Breast epithelium (tissue), 4 donors: ENCODE measurements at places on chromosomes 1 and 21. TPM values are rescaled to one million over a fixed set of nuclear protein-coding genes. Genes with fewer than 3 reads are reported as not detected.

DNA sequence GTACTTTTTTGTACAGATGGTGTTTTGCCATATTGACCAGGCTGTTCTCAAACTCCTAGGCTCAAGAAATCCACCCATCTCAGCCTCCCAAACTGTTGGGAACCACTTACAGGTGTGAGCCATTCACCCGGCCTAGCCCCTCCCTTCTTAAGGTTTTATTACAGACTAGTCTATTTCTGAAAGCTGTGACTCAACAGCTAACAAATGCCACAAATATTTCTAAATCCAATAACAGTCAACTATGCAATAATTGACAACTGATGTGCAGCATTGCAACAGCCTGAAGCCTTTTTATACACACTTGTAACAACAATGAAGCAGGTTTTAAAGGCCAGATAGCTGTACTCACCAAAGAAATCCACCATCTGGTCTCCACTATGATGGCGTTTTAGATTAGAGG lies 51.4 kb downstream of the GRIK1 start:
- H3K27ac ChIP-seq = no peak overlapping the region
- H3K4me3 ChIP-seq = no peak overlapping the region
- no peak for DNase-seq
- no peaks in the 10 kb centered on the region for H3K27me3 ChIP-seq
- no peaks in the 10 kb centered on the region for H3K4me1 ChIP-seq
- H3K36me3 ChIP-seq = no peaks in the 10 kb centered on the region

DNA sequence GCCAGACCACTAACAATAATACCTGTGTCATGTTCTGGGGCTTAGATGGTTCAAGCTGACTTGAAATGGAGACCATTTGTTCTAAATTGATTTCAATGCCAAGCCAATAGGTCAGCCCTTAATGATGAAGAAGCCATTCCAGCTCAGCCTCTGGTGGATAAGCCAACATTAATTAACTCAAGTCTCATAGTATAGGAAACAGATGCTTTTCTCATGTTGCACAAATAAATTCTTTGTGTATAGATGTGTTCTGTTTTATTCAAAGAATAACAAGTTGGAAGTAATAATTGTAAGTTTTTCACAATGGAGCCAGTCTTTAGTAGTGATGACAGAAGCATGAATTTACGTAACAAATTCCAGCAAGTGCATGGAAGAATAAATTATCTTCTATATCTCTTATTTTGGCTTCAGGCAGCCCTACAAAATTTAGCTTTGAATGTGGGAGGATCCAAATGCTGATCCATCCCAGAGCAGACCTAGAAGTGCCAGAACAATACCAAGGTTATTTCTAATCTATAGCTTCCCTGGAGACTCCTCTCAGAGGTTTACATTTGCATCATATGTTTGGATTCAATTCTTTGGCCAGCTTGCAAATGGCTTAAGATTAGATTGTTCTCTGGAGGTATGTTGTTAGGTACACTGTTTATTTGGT lies 42.2 kb upstream of the C1orf105 start:
- no peaks in the 10 kb centered on the region for H3K36me3 ChIP-seq
- H3K27me3 ChIP-seq = no peaks in the 10 kb centered on the region
- no peak overlapping the region for H3K4me3 ChIP-seq
- no peak overlapping the region for H3K27ac ChIP-seq
- DNase-seq = no peak

- no peaks in the 10 kb centered on the region for H3K36me3 ChIP-seq
- no peak overlapping the region for H3K27ac ChIP-seq
- H3K4me3 ChIP-seq = no peak overlapping the region
- H3K4me1 ChIP-seq = no peaks in the 10 kb centered on the region
- peaks cover 57% of the 10 kb centered on the region for H3K27me3 ChIP-seq
- DNase-seq = no peak
Measured at GRCh38 chr1:18564676-18565075, 66.0 kb upstream of the PAX7 start.

GRCh38 chr1:230681599-230681998 lies 32.3 kb downstream of the AGT start:
- no peak overlapping the region for H3K4me3 ChIP-seq
- peaks cover 6% of the 10 kb centered on the region for H3K36me3 ChIP-seq
- H3K27ac ChIP-seq = no peak overlapping the region
- no peaks in the 10 kb centered on the region for H3K4me1 ChIP-seq

Gene CYP4Z1
- total RNA-seq = 26.5 TPM

Gene RASSF5
- 17.0 TPM for total RNA-seq

Gene ADORA1
- total RNA-seq = 14.5 TPM
